Lower leg skin (tissue), 4 donors: ENCODE measurements at places on chromosomes 1 and 21. TPM values are rescaled to one million over a fixed set of nuclear protein-coding genes. Genes with fewer than 3 reads are reported as not detected.

GRCh38 chr21:15797577-15798363 lies 68.0 kb downstream of the USP25 start:
- no peak for DNase-seq

- DNase-seq: no peak
Measured at GRCh38 chr1:26970810-26971209, 10.5 kb upstream of the KDF1 start.

DNA sequence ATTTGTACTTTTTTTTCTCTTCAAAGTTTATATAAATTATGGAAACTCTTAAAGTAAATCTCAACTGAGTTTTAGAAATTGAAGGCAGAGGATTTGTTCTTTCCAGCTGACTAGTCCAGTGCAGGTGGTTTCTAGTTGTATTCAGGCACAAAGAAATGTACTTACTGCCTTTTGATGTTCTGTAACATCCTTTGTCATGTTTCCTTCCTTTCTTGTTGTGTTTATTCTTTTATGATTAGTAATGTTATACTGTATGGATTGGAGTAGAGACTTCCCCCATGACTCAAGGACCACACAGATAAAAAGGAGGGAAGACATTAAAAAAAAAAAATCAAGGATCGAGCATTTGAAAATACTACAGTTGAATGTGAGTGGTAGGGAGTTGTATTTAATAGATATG lies 8.0 kb downstream of the HIPK1 start:
- DNase-seq: no peak

DNA sequence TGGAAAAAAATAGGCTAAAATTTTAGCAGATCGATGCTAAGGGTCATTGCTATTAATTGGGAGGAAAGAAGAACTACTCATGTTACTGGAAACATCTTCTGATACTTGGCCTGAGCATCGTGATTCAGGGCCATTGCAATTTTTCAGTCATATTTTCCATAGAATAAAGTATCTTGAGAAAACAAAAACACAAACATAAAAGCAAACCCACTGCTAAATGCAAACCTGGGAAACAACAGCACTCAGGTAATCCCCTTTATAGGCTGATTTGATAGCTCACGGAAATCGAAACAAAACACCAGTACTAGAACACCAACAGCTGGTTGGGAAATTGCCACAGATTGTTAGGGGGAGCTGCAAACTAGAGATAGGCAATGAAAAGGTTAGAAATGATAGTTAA lies 172.9 kb upstream of the ESRRG start:
- DNase-seq: no peak

DNA sequence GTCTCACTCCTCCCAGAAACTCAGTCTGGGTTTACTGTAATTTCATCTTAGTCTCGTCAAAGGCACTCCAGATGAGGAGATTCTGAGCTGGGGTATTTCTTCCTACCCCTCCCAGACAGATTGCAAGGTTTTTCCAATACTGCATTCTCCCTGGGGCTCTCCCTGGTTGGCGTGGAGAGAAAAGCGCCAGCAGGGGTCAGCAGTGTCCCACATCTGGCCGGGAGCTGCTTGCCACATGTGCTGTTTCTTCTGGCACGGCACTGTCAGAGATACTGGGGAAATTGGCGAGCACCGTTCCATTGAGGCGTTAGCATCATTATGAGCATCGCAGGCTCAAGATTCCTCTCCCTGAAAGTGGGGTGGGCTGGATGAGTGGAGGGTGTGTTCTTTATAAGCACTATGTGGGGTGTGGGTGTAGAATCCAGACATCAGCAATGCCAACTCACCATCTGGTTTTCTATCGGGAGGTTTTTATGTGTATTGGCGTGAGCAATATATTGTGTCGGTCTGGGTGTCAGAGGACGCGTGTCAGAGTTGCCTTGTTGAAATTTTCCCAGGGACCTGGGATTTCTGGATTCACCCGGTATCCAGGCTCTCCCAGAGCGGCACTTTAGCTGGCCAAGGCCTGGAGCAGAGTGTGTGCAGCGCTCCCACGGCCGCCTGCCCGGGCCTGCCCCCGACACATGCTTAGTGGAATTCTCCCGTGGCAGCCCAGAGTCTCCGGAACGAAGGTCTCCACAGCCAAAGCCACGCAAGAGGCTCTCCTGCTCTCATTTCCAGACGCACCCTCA lies 8.0 kb upstream of the NAV1 start:
- peak; percentile 90 for DNase-seq

- DNase-seq: no peak
Measured at GRCh38 chr1:81679942-81680341, 120.8 kb upstream of the ADGRL2 start.

GRCh38 chr1:116765962-116766361 lies 11.7 kb downstream of the CD2 start:
- DNase-seq: no peak

GRCh38 chr1:27327964-27328363 lies 6.0 kb downstream of the TMEM222 start:
- DNase-seq: no peak

DNA sequence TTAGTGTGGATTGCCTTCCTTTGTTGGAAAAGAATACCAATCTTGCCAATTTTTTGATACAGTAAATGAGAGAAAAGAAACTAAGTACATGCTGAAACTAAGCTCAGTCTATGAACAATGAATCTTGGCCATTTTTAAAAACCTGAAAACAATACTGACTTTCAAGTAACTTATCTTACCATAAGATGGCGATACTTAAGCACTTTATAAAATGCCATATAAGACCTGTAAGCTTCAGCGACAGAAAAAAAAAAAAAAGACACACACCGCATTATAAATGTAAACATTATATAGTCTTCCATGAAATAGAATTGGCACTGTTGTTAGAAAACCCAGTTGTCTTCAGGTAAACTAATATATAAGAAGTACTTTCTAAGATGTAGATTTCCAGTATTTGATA lies 3.0 kb downstream of the OLFM3 start:
- no peak for DNase-seq

DNA sequence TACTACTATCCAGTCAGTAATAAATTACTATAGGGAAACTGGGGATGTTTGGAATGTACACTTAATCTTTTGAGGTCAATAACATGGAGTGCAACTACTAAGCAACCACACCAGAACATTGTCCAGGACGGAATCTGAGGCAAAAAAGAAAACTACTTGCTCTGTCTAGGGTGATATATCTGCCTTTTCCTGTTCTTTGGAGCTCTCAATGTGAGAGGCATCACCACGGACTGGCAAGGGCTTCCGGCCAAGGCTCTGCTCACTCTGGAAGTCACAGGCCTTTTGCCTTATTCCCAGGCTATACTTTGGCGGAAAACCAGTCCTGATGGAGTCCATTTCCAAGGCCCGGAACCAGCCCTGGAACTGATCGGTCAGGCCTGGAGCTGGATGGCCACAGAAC lies 94.2 kb downstream of the DTL start:
- no peak for DNase-seq

The PRAMEF27 gene
- total RNA-seq: not detected

The BSND gene
- total RNA-seq: not detected
